ENCODE measurements at places on chromosomes 1 and 21.

DNA sequence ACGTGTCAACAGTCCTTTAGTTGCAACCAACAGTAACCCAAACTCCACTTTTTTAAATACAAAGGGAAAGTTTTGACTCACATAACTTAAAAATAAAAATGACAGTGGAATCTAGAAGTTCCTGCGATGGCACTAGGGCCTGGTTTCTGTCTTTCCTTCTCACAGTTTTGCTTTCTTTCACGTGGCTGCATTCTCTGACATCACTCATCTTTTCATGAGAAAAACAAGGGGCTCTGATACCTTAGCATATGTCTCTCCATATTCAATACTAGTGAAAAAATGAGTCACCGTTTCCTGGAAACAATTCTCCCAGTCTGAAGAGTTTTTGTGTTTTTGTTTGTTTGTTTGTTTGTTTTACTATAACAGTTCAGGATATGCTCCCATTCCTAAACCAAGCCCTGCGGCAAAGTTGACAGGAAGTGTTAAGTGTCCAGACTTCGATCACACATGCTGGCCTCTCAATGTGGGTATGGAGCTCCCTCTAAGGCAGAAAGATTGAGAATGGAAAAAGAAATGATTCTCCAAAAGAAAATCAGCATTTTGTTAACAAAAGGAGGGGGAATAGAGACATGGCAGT is 483.3 kb downstream of the TTLL7 start:
- DNase-seq = no peak

DNA sequence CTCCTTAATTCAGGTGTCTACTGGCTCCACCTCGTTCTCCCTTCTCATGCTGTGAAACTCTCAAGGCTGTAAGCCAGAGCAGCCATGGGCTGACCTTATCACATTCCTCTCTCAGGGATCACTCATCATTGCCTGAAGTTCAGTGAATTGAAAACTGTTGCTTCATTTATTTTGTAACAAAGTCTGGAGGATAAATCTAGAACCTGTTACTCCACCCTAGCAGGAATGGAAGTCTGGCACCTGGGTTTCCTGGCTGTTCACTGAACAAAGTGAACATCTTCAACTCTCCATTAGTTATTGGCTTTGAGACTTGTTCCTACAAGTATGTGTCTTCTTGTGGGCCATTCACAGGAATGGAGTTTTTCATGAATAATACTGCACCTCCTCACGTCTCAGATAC is 584.1 kb downstream of the PTPRU start:
- DNase-seq = no peak

DNA sequence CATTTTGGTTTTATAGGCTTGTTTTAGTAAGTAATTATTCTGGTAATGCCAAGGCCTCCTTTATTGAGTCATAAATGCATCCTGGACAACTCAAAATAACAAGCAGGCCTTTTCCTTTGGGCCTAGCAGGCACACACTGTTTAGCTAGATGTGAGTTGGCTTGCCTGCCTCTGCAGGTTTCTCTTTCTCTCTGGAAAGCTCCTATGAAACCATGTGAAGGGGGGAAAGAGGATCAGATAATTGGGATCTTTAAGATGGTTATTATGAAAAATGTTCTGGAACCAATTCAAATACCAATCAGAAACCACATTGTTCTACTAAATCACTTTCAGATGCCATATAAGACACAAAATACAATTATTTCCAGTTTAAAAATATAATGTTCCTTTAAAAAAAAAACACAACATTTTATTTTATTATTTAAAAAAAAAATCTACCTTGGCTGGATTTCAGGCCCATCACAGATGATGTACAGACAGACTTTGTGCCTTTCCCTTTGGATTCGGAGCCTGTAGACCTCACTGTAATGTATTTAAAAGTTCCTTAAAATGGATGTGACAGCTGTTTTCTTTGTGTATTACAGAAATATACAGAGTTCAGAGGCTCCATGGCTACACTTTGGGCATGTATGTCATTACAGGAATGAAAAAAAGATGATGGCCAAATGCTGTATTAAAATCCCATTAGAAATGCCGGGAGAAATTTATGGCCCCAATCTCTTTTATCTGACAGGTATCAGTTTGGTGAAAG is 80.2 kb downstream of the NTMT2 start:
- no peak for DNase-seq

DNA sequence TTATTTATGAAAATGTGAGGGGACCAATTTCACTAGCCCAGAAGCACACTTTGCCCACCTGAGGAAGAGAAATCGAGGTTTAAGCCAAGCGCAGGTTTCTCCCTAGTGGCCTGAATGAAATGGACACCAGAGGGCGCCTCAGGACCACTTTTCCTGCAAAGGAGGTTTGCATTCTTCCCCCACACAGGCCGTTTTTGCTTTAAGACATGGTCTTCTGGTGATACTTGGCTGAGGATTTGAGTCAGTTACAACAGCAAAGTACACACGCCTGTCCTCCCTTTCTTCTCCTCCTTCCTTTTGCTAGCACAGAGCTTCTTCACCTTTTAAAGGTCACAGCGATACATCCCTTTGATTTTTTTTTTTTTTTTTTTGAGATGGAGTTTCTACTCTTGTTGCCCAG is 5.4 kb downstream of the PLA2G2E start:
- DNase-seq = peak; percentile 70

- DNase-seq = no peak
These were observed 108.7 kb downstream of the DISP1 start for GRCh38 chr1:222923506-222923905.

DNA sequence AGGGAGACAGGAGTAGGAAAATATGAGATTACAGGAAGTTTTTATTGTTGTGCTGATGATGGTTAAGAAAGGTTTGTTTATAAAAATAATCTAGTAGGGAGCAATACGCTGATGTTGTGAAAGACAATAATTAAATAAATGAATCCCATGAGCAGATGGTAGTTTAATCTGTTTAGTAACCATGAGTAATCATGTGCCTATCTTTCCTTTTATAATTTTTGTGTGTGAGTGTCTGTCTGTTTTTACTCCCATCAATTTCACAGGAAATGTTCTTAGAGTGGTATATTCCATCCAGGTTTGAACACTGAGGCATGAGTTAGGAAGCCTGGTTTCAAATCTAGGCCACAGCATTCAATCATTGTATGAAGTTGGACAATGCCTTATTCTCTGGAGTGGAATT is 180.5 kb downstream of the OLFM3 start:
- DNase-seq = no peak

Measured in stimulated activated CD8-positive, alpha-beta memory T cell treated with anti-CD3 and anti-CD28 coated beads, Interleukin-7, amount 100 ng/mL, for 1 hour (primary cell).